KBM-7 (cell line): ENCODE measurements at places on chromosomes 4 and X.
A peak's percentile ranks its signal among the peaks of the same experiment; 100 is the strongest.

GRCh38 chr4:187617113-187617512 is 378.5 kb upstream of the ZFP42 start:
- DNase-seq, result no peak

DNA sequence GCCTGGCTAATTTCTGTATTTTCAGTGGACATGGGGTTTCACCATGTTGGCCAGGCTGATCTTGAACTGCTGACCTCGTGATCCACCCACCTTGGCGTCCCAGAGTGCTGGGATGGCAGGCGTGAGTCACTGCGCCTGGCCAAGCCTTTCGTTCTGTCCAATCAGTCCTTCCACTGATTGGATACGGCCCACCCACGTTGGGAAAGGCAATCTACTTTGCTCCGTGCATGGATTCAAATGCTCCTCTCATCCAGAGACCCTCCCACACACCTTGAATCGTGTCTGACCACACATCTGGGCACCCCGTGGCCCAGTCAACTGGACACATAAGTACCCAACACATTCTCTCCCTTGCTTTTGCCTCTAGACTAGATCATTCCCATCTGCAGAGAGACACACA is 74.9 kb downstream of the CRLF2 start:
- no peak for DNase-seq

DNA sequence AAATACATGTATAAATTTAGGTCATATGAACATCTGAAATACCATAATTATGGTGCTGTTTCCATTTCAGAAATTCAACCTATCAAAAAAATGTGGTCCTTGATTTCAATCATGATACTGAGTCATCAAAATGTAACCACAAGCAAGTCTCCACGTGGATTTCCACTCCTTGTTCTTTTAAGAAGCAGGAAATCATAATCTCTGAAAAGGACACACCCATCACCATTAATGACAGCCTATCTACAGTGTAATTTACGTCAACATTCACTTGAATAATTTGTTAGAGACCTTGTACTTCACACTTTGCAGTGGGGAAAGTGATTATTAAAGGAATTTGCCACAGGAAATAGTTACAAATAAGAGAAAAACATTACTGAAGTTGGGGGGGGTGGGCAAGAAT is 17.7 kb upstream of the SLC7A11 start:
- DNase-seq, result no peak

DNA sequence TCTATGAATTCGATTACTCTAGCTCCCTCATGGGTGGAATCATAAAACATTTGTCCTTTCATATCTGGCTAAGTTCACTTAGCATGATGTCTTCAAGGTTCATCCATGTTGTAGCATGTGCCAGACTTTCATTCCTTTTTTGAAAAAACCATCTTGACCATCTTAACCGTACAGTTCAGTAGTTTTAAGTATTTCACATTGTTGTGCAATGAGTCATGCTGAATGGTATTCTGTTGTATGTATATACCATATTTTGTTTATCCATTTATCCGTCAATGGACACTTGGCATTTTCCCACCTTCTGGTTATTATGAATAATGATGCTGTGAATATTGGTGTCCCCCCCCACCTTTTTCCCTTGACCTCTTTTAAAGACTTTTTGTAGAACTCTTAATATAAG is 72.4 kb upstream of the TLR2 start:
- no peak for DNase-seq

DNA sequence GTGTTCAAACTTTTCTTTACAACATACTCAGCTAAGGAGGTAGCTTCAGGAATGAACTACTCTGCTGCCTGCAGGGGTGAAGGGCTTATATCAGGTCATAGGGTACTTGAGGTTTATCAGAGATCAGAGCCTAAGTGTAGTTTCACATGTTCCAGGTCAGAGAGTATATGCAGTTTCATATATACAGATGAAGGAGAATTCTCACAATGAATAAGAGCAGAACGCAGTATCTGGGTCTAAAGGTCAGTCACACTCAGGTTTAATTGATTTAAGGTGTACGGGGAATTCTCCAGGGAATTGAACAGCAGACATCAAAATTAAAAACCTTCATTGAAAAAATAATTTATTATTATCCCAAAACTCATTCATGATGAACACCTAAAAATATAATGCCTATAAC is 700.6 kb downstream of the TECRL start:
- DNase-seq, result no peak

GRCh38 chr4:113300471-113300928 is 251.0 kb downstream of the ANK2 start:
- DNase-seq, result no peak

DNA sequence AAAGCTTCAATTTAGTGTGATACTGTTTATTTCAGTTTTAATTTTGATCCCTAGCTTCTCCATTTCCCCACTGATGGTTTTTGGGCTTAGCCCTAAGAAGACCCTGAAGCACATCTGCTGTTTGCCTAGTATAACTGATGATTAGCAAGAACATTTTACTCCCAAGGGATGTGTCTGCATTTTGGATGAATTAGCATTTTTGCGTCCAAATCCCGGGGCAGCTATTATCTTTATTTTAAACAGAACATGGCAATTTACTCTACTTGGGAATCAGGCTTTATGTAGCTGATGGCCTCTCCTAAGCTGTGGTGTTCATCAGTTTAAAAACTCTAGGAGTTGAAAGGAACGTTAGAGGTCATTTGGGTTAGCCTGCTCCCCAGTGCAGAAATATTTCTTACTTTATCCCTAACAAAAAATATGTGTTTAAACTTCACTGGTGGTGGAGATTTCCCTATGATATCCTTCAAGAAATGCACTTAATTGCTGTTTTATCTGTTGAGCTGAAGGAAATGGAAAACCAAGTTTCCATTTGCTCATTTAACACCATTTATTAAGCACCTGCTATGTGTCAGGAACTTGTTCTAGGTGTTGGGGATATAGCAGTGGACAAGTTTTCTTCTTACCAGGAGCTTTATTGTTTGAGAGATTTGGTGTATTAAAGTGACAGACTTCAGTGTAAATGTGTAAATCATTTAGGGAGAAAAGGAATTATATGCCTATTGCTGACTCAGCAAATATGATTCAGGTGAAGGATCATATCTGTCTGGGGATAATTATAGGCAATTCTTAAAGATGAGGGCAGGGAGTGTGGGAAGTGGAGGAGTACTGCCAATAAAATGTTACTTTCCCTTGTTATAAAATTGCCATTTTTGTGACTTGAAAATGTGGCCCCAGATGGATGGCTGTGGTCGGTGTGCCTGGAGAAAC is 3.4 kb downstream of the SEPTIN11 start:
- DNase-seq, result no peak

DNA sequence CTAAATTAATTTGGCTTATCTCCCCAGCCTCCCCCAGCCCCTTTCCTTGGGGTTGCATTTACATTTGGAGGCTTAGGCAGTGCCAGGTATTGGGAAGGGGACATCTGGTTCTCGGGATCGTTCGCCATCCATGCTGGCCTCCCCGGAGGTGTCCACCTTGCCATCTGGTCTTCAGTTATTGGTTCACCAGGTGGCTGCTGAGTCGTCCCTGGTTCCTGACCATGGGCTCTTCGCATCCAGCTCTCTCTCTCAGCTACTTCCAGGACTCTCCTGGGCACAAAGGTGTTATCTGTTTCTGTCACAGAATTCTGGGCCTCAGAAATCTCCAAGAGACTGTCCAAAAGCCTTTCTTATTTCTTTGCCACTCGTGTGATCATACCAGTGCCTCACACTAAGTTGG is 75.4 kb upstream of the SCOC start:
- no peak for DNase-seq

- DNase-seq, result no peak
Observed at GRCh38 chr4:158884280-158884679, 115.5 kb downstream of the FNIP2 start.

GRCh38 chr4:140212646-140213045 is 58.7 kb upstream of the MAML3 start:
- no peak for DNase-seq

- no peak for DNase-seq
Observed at GRCh38 chr4:126752702-126753101, 880.1 kb upstream of the INTU start.

- DNase-seq, result peak; percentile 45
Observed at GRCh38 chr4:154622598-154622997, 10.1 kb upstream of the FGG start.

- DNase-seq, result no peak
Observed at GRCh38 chr4:118858779-118859178, 22.9 kb upstream of the SEC24D start.

DNA sequence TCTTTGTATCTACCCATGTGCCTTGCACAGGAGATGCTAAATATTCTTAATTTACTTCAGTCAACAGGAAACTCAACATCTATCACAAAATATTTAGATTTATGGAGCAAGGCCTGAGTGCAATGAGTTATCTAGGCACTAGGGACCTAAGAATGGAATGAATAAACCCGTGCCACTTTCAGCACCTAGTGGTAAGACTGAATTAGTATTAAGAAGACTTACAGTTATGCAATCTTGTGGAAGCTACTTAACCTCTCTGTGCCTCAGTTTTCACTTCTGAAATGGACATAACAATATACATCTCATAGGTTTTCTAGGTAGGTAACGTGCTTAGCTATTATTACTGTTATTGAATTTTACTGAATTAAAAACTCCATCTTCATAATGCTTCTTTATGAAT is 144.6 kb upstream of the MAP3K15 start:
- DNase-seq, result no peak

- DNase-seq, result no peak
Observed at GRCh38 chr4:20176881-20177280, 74.8 kb upstream of the SLIT2 start.

- peak; percentile 51 for DNase-seq
Observed at GRCh38 chrX:138128027-138128671, 562.2 kb downstream of the ZIC3 start.

GRCh38 chr4:56741595-56741994 is 60.5 kb upstream of the HOPX start:
- no peak for DNase-seq

GRCh38 chr4:156261230-156261629 is 307.6 kb upstream of the CTSO start:
- DNase-seq, result no peak

- DNase-seq, result no peak
Observed at GRCh38 chr4:81255524-81255923, 40.5 kb upstream of the PRKG2 start.

- DNase-seq, result no peak
Observed at GRCh38 chr4:176690716-176691115, 102.0 kb downstream of the VEGFC start.

GRCh38 chr4:86482306-86483172 is 111.6 kb upstream of the PTPN13 start:
- DNase-seq, result peak; percentile 60

- DNase-seq, result no peak
Observed at GRCh38 chrX:20433388-20433775, 166.7 kb upstream of the RPS6KA3 start.

DNA sequence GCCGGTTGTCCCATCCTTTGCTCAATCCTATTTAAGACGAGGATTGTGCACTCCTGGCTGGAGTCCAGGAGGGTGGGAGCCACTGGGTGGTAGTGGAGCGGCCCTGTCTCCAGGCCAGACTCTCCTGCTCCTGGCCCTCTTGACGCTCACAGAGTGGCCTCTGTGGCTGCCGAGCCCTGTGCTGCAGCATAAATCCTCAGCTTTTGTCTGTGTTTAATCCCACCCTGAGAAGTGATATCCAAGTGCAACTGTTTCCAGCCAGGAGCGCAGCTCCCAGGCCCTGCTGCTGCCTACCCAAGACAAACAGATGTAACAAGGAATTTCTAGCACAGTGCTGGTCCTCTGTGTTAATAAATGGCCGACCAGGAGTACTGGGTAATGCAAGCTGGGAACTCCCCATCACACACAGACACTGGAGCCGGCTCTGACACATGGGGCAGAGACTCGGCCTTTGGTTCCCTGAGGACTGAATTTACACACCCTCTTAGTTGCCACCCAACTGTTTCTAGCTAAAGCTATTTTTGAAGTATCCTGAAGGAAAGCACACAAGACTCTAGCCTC is 85.3 kb downstream of the GATB start:
- DNase-seq, result no peak

DNA sequence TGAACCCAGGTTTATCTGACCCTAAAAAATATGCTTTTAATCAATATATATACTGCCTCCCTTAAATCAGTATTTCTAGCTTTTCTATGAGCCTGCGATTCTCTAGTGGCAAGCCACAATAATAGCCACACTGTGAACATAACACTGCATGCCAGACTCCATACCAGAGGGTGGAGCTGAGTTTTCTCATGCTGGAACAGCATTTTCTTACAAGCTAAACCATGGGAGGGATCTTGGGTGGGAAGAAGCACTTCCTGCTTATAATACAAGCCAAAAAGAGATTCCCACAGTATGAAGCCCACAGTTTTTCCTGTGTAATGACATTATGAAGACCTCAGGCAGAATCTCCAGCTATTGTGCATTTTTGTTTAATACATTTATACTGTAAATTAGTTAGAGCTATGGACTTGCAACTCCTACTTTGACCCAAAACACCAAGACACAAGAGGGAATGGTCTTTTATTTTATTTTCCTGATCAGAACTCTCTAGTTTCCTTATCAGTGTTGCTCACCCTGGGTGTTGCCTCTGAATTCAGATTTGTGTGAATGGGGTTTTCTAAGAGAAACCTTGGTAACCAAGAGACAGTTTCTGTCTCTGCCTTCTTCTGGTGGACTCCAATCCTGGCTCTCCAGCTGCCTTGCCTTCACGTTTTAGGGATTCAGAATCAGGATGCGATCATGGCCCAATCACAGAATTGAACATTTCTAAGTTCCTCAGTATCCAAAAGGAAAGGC is 74.5 kb upstream of the EOLA2 start:
- DNase-seq, result no peak

DNA sequence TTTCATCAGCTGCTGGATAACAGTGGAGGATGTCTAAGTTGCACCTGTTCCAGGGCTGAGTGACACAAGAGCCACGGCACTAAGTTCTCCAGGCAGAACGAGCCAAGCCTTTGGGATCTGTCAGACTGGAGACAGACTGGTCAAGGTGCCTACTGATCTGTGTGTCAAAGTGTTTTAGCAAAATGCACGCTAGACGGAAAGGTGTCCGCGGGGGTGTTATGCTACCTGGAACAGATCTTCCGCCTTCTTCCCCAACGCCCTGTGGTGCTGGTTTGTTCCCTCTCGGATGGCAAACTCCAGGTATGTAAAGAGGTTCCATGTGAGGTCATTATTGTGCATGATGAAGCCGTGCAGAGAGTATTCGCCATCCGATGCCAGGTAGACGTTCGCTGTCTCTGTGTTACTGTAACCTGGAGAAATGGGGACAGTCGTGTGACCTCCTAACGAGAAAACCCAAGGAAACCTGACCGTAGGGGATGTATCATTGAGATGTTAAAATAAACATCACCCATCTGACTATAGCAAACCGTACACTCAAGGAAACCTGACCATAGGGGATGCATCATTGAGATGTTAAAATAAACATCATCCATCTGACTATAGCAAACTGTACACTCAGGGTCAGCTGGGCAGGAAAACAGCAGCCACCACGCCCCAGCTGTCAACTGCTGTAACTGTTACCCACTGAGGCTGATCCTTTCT is 29.7 kb upstream of the SLC25A6 start:
- no peak for DNase-seq

- DNase-seq, result no peak
Observed at GRCh38 chrX:145881175-145881995, 63.8 kb downstream of the SLITRK2 start.

GRCh38 chrX:118225711-118226428 is 109.3 kb upstream of the KLHL13 start:
- DNase-seq, result peak; percentile 53

- no peak for DNase-seq
Observed at GRCh38 chr4:138052806-138053632, 189.1 kb downstream of the SLC7A11 start.
